Hair follicle dermal papilla cell (primary cell): ENCODE measurements at places on chromosomes 5 and 9. TPM values are rescaled to one million over a fixed set of nuclear protein-coding genes. Genes with fewer than 3 reads are reported as not detected.

The PCDHGB5 gene
- total RNA-seq = 28.4 and 32.7 TPM in 2 replicates

The GRIA1 gene
- 12.3 and 33.9 TPM in 2 replicates for total RNA-seq

The FUT7 gene
- total RNA-seq = not detected in 2 replicates

The CD180 gene
- not detected in 2 replicates for total RNA-seq

The DNAJB5 gene
- total RNA-seq = 16.9 and 19.7 TPM in 2 replicates

The RNF183 gene
- total RNA-seq = not detected in 2 replicates

The FGFR4 gene
- 0.81 and 1.3 TPM in 2 replicates for total RNA-seq

The MBLAC2 gene
- total RNA-seq = 6.0 and 7.6 TPM in 2 replicates

The SPINK5 gene
- under 0.01 TPM in 1 of 2 replicates, not detected in the other for total RNA-seq

The LCN6 gene
- total RNA-seq = not detected in 2 replicates

The ADAM19 gene
- 28.7 and 32.3 TPM in 2 replicates for total RNA-seq

The SOHLH1 gene
- total RNA-seq = not detected in 2 replicates

The ZNF169 gene
- 5.0 and 5.7 TPM in 2 replicates for total RNA-seq

The TNFSF8 gene
- not detected in 2 replicates for total RNA-seq

The MARCOL gene
- total RNA-seq = not detected in 2 replicates

The FAM153A gene
- total RNA-seq = 0.24 TPM in 1 of 2 replicates, not detected in the other

The ARHGAP26 gene
- 23.3 and 36.5 TPM in 2 replicates for total RNA-seq

The SEMA4D gene
- 0.12 and 0.81 TPM in 2 replicates for total RNA-seq

The PPP3R2 gene
- total RNA-seq = not detected in 2 replicates

The STKLD1 gene
- 0.61 and 1.3 TPM in 2 replicates for total RNA-seq

The COL15A1 gene
- 6.6 and 29.7 TPM in 2 replicates for total RNA-seq

The GKAP1 gene
- 0.49 and 0.65 TPM in 2 replicates for total RNA-seq

The FEM1C gene
- 18.8 and 19.3 TPM in 2 replicates for total RNA-seq

The ELL2 gene
- 85.2 and 88.9 TPM in 2 replicates for total RNA-seq

The SPAAR gene
- total RNA-seq = not detected in 2 replicates

The RPP25L gene
- 15.4 and 18.3 TPM in 2 replicates for total RNA-seq

The DAB2IP gene
- total RNA-seq = 26.1 and 36.4 TPM in 2 replicates

The TMC1 gene
- 0.85 and 1.5 TPM in 2 replicates for total RNA-seq

The LEAP2 gene
- total RNA-seq = 0.12 and 0.16 TPM in 2 replicates

The ANGPTL2 gene
- total RNA-seq = 93.9 and 100 TPM in 2 replicates

The FCN1 gene
- total RNA-seq = not detected in 2 replicates

The RPL12 gene
- 1,038 and 1,197 TPM in 2 replicates for total RNA-seq

The GFI1B gene
- not detected in 2 replicates for total RNA-seq

The ACTL7B gene
- under 0.01 TPM in 1 of 2 replicates, not detected in the other for total RNA-seq

The ARHGEF37 gene
- total RNA-seq = 1.9 and 2.4 TPM in 2 replicates

The SNX24 gene
- total RNA-seq = 24.4 and 25.6 TPM in 2 replicates

The PCDHGA1 gene
- 1.1 and 1.6 TPM in 2 replicates for total RNA-seq

The IL5 gene
- not detected in 2 replicates for total RNA-seq

The ARL14EPL gene
- total RNA-seq = 0.32 TPM in 1 of 2 replicates, not detected in the other

The NR5A1 gene
- total RNA-seq = not detected in 2 replicates
